NCI-H1092 treated with DMSO at 0.1 percent for 48 hours (cell line): ENCODE measurements at places on chromosomes 5 and 9.

DNA sequence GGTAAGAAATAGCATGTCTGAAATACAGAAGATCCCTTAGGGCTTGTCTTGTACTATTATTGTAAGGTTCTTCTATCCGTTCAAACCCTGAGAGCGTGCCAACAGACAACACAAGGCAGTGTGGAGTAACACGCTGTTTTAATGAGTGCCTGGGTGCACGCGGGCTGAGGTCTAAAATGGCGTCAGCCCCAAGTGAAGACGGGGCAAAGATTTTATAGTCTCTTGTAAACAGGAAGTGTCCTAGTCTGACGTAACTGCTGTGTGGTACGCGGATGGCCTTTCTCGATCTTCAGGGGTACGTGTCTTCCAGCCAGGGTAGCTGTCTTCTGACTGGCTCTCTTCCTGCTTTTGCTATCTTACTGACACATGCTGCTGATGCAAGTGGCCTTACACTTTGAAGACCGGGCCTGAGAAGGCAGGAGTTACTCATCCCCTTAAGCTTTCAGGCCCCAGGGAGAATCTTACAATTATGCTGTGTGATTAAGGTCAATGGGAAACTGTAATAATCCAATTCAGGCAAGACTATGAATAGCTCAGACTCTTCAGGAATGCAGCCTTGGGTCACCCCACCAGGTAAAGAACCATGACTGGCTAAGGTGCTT, 1812.0 kb upstream of the CDH9 start:
- no peak for DNase-seq

GRCh38 chr5:43560128-43560527, 3.3 kb upstream of the PAIP1 start:
- no peak for DNase-seq

DNA sequence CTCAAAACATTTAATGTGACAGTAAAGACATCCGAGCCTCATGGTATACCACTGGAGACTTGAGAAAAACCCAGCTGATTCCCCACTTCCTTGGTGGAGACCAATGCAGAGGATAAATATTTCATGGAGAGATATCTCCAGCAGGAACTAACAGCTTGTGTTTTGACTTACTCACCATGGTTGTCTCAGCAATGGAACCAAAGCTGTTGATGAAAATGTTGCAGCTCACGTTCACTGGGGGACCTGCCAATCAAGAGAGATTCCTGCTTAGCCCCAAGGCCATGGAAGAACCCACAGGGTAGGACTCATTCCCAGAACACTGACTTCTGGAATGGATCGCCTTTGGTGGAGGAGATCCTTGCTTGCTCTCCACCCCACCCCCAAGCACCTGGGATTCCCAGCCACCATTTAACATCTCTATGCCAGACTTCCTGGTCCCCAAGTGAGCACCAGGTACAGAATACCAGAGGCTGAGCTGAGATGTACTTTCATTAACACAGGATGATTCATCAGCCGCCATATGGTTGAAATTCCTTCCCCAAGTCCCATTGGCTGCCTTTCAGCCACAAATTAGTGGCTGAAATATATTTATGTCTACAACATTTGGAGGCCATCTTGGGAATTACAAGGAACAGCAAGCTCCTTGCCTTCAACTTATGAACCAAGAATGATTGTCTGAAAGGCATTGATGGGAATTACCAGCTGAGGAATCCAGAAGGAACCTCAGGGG, 37.9 kb downstream of the GLRA1 start:
- no peak for DNase-seq

DNA sequence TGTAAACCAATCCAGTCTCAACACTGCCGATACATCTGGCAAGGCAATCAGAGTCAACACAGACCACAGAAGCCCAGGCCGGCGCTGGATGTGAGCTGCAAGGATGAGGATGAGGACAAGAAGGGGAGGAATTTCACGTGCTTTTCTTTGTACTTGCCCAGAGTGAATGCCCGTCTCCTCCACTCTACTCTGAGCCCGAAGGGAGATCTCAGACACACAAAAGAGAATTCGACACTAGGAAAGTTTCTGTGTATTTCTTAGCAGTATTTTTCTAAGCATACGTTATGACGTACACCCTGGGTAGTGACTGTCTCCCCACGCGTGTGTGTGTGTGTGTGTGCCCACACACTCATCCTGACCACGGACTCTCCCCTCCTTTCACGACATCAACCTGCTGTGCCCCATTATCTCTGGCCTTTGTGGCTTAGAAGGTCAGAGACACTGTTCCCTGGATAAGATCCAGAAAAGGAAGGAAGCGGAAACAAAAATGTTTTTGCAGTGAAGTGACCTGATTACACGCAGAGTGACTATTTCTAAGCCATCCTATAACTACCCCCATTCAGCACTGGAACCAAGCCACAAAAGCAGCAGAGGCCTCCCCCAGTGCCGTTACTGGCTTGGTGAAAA, 227.3 kb upstream of the DAPK1 start:
- DNase-seq = no peak

DNA sequence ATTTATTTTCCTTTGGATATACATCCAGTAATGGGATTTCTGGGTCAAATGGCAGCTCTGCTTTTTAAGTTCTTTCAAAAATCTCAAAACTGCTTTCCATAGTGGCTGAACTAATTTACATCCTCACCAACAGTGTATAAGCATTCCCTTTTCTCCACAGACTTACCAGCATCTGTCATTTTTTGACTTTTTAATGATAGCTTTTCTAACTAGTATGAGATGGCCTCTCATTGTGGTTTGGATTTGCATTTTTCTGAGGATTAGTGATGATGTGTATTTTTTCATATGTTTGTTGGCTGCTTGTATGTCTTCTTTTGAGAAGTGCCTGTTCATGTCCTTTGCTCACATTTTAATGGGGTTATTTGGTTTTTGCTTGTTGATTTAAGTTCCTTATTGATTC, 90.0 kb upstream of the HMHB1 start:
- no peak for DNase-seq

DNA sequence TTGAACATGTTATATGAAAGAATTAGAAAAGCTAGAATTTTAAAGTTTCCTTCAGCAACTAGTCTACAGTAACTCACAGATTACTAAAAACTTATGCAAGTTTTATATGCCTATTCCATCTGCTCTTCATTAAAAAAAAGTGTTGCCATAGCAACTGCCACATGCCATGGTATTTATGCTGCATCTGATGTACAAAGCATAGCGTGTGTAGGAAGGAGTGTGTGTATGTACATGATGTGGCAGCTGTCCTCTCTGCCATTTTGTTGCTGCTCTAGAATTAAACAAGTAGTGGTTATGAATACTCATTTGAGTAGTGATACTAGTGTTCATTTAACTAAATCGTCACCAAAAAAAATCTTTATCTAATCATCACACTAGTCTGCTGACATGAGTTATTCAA, 593.5 kb downstream of the CETN3 start:
- no peak for DNase-seq

GRCh38 chr5:159419576-159419975, 89.3 kb upstream of the IL12B start:
- DNase-seq = no peak

DNA sequence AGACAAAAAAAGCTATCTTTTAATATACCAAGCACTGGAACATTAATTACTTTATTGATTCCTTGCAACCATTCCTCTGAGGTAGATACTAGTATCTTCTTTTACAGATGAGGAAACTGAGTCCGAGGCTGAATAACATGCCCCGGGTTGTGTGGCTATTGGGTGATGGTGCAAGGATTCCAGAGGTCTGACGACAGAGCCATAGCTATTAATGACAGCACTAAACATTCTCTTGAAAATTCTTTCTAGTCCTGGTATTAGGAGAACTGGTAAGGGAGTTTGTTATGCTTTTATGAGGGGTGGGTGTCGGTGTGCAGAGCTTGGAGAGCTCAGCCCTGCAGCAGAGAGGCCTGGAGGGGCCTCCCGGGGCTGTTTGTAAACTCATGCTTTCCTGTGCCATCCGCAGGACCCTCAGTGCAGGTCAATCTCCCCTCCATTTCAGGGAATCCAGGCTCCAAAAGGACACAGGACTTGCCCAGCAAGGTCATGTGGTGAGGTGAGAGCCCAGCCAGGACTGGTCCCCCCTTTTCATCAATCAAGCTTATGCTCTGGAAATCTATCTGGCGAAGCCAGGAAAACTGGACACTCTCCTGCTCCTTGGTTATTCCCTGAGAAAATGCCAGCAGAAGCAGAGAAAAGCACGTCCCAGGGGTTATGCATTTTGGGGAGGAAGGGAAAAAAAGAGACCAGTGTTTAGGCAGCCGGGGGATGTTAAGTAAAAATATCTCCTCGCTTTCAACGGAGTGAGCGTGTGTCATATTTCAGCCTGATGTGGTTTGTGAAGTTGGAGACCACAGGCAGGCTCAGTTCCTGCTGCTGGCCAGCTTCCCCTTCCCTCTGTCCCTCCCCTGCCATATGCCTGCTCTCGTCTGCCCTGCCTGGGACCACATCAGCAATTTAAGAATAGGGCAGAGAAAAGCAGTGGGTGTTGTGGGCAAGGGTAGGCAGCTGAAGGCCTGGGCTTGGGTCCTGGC, 3.7 kb downstream of the GSN start:
- no peak for DNase-seq
